Frontal cortex (tissue), 4 donors: ENCODE measurements at places on chromosomes 11 and 22. TPM values are rescaled to one million over a fixed set of nuclear protein-coding genes. Genes with fewer than 3 reads are reported as not detected.

PMM1 gene
- 16.3 TPM for total RNA-seq

KRTAP5-1 gene
- not detected for total RNA-seq

ISX gene
- not detected for total RNA-seq

CDPF1 gene
- 9.0 TPM for total RNA-seq

TMPRSS13 gene
- 0.41 TPM for total RNA-seq

BEST1 gene
- 1.6 TPM for total RNA-seq

OR52J3 gene
- total RNA-seq: not detected

CRYBA4 gene
- total RNA-seq: not detected

PTGDR2 gene
- 1.6 TPM for total RNA-seq

CHRDL2 gene
- not detected for total RNA-seq

DDX17 gene
- 662 TPM for total RNA-seq

PANX3 gene
- total RNA-seq: not detected
